Stimulated activated CD8-positive, alpha-beta memory T cell treated with anti-CD3 and anti-CD28 coated beads, Interleukin-4, amount 100 ng/mL, for 1 hour (primary cell): ENCODE measurements at places on chromosomes 3 and 15.

DNA sequence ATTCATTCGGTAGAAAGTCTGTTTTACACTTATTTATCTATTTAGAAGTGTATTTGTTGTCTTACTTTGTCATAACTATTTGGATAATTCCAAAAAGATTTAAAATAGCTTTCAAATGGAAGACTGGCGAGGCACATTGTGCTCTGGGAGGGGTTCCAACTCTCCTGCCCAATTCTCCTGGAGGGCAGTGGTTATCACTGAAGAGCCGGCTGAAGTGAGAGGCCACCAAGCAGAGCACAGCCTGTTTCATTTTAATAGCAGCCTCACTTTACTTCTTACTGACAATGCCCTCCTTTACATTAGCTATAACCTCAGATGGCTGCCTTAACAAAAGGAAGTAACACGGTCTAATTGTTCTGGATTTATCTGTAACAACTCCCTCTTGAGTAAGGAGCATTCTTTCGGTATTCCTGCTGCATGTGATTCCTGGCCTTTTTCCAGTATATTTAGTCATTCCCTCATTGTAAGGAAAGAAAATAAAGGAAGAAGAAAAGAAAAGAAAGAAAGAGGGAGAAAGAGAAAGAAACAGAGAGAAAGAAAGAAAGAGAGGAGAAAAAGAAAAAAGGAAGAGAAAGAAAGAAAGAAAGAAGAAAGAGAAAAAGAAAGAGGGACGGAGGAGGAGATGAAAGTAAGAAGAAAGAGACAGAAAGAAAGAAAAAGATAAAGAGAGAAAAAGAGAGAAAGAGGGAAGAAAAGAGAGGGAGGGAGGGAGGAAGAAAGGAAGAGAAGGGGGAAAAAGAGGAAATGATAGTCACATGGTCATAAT, 339.8 kb upstream of the WNT5A start:
- DNase-seq, result no peak

- no peak for DNase-seq
Observed at GRCh38 chr15:98596885-98597392, 51.4 kb upstream of the IGF1R start.

DNA sequence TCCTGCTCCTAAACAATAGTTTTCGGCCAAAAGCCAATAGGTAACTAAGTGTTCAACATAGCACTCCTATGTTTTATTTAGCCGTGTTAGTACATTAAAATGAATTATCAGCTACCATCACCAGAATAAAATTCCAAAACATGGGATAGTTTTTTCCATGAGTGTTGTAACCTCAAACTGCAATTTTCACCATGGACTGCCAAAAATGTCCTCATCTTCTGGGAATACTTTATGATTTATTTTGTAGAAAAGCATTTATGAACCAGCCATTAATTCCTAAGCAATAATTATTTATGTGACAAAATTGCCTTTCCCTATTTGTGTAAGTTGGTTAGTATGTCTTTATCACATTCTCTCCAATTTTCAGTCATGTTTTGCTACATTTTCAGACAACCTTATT, 438.1 kb downstream of the NAALADL2 start:
- DNase-seq, result no peak

DNA sequence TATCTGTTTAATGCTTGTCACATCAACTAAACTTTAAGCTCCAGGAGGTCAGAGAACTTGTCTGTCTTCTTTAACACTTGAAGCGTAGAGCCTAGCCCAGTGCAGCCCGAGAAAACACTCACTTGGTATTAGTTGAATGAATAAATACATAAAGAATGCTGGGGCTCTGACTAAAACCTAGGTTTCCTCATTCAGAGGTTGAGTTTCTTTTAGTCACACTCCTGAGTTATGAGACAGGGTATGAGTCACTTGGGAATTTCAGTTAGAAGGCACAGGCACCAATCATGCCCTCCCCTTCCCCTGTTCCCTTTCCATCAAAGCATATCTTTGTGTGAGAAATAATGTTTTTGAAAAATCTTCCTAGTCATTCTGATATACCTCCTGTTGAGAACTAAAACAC, 589.8 kb upstream of the DPPA4 start:
- DNase-seq, result no peak

- DNase-seq, result no peak
Observed at GRCh38 chr3:141178026-141178425, 53.6 kb upstream of the PXYLP1 start.

DNA sequence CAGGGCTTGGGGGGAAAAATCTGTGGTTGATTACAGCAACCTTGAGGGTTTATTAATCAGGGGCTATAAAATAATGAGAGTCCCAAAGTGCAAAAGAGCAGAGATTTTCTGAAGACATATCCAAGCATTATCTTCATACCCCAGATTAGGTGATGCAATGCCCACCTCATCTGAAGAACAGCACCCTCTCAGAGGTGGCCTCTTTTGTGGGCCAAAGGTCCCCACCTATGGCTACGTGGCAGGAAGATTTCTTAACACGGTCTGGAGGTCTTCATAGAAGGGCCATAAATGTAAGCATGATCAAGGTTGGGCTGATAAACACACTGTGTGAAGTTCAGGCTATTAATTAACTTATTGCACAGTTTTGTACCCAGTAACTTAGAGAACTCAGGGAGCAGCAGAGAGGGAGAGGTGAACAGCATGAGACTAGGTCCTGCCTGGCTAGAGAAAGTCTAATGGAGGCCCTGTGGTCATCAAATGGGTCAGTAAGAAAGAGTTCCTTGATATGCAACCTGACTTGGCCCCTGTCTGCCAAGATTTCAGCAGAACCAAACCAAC, 29.6 kb upstream of the RBP2 start:
- no peak for DNase-seq

- DNase-seq, result no peak
Observed at GRCh38 chr3:172244011-172244410, 204.2 kb downstream of the GHSR start.

DNA sequence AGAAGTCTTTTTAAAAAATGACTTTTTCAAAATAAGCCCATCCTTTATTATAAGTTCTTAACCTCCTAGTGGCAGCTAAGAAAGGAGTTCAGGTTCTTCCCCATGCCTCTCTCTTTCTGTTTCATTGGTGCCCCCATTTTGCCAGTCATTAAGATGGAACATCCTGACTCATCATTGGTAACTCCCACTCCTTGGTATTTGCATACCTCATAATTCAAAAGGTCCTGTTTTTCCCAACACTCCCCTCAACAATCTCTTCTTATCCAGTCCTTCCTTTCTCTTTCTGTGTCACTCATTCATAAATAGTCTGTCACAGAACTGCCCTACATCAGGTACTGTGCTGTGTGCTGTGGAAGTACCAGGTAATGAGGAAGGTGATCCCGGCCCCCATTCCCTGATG, 394.0 kb downstream of the FOXP1 start:
- no peak for DNase-seq

- no peak for DNase-seq
Observed at GRCh38 chr3:42901073-42901415, 4.9 kb upstream of the ZNF662 start.

DNA sequence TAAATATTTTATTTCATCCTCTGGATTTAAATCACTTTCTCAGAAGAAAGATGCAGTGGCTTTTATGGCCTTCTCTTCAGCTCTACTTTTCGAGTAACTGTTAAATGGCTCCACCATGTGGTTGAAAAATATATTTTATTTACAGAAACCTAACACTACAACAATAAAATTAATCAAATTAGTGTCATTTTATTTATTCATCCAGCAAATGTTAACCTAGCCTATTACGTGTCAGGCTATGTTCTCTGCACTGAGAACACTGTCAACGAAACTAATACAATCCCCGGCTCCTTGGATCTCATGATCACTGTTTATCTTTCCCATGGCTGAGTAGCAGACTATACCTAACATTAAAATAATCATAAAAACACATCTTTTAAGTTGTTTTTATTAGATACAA, 148.0 kb upstream of the OSTN start:
- no peak for DNase-seq

GRCh38 chr3:61381745-61382392, 130.6 kb upstream of the FHIT start:
- DNase-seq, result no peak

DNA sequence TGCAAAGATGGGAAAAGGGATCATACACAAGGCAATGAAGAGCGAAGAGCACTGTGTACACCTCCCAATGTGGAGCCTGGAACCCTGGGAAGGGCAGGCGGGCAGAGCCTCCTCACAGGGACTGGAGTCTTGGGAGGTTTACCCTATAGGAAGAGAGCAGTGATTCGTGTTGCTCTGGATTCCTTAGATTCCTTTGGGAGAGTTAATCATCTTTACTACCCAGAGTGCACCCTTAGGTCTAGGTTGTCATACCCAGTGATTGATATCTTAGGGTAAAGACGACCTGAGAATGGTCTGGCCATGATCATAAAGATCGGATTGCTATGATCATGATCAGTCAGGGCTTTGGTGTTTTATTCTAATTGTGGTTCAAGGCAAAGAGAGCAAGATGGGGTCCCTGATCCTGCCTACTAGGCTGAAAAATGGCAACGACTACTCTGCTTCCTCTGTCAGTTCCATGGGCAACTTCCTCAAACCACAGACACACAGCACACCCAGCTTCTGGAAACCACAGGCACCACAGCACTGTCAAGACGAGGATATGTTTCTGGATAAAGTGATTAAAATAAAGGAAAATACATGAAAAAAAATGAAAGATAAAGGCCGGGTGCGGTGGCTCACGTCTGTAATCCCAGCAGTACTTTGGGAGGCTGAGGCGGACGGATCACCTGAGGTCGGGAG, 20.4 kb upstream of the MAP6D1 start:
- DNase-seq, result no peak

GRCh38 chr3:197031315-197032285, 2.0 kb upstream of the MELTF start:
- no peak for DNase-seq

GRCh38 chr3:184357248-184358123, 3.9 kb downstream of the CLCN2 start:
- DNase-seq, result no peak

- no peak for DNase-seq
Observed at GRCh38 chr3:12158387-12159226, at the start of gene TIMP4. Gene TIMP4, minus strand, starts transcription at chr3:12158912. Its CDS starts 72 bp downstream, at chr3:12158840.

GRCh38 chr15:44300572-44300971, 12.1 kb downstream of the GOLM2 start:
- DNase-seq, result no peak

DNA sequence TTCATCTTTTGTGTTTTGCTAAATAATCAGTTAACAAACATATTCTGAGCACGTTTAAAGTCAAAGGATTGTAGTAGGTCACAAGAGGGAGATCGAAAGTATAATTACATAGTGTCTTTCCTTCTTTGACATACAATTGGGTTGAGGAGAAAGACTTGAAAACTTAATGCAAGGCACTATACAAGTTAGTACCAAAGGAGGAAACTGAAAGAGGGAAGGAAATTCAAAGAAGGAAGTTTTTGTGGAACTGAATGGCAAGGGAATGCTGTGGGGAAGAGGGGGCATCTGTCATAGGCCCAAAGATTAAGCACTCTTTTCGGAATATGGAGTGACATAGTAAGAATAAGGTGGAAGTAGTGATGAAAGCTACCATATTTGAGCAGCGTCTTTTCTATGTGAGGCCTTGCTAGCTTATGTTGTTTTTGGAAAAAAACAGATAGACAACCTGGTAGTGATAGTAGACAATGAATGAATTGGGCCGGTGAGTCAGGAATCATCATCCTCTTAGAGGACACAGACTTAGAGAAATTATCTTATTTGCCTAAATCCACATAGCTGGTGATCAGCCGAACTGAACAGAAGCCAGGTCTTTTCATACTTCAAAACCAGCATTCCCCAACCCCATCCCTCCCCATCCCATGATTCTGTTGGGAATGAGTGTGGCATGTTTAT, 10.2 kb downstream of the MBNL1 start:
- no peak for DNase-seq

DNA sequence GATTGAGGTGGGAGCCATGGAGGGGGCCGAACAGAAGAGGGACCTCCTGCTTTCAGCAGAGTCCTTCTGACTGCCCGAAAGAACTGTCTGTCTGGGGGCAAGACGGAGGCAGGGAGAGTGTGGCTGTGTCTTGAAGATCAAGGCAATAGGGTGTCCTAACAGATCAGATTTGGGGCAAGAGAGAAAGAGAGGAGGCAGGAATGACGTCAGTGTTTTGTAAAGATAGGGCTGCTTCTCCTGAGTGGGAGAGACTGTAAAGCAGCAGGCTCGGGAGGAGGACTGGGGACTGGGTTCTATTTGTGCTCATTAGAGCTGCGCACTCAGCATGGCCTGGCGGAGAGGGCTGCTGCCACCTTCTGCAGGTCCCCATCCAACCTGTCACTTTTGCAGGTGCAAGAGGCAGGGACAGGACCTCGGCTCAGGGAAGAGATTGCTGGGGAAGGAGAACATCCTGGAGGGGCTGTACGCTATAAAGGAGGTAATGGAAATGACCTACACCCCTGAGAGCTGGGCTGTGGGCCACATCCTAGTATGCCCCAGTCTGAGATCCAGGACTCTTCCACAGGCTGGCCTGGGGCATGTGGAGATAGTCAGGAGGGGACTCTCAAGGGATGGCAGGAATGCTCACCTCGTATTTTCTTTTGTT, 29.0 kb upstream of the FGD5 start:
- no peak for DNase-seq

DNA sequence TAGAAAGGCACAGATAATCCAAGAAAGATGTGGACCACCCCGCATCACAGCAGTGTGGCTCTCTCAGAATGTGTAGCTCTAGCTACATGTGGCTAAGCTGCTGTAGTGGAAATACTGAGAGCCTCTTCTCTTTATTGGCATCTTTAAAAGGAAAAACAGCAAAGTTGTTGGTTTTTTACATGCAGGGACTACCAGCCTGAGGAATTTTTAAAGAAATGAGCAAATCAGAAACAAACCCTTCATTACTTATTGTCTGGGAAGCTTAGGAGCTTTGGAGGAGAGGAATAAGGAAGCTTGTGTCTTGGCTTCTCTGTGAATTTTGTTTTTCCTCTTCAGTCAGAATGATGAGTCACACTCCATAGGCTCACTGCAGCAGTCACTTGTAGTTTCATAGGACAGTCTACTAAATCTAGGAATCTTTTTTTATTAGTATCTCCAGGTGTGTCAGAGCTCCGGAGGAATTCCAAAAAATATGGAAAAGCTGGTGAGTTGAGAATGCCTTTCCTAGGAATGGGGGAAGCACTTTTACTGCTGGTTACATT, 27.5 kb downstream of the POLG start:
- DNase-seq, result no peak

- no peak for DNase-seq
Observed at GRCh38 chr15:35603301-35603700, 57.3 kb upstream of the DPH6 start.

DNA sequence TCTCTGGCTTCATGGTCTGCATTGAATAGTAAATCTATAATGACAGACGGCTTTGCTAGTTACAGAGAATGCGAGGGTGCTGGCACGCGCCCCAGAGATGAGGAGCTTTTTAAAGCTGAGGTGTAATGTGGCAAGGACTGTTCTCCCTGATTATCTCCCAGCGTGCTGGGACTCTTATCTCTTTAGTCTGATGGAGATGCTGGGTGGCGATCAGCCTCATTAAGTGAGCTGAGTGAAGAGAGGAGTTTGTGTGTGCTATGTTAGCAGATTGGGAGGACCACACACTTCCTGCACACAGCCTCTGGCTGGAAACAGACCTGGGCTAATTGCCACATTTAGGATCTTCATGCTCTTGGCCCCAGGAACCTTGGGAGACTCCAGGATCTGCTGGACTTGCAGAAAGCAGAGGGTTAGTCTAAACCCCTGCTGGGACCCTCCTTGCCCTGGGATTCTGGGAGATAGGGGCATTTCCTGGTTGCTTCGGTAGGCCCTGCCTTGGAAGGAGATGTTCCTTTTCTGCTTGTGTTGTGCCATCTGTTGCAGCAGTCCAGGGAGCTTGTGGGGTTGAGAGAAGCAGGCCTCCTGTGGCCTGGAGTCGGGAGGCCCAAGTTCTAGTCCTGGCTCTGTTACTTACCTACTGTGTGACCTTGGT, 15.0 kb downstream of the PDIA5 start:
- no peak for DNase-seq
